Temporal lobe (tissue), 4 donors: ENCODE measurements at places on chromosomes 3 and 15. TPM values are rescaled to one million over a fixed set of nuclear protein-coding genes. Genes with fewer than 3 reads are reported as not detected.

CD96 gene
- total RNA-seq, result 0.25 TPM

TMC3 gene
- total RNA-seq, result 0.25 TPM

CASR gene
- not detected for total RNA-seq

CKMT1A gene
- total RNA-seq, result 4.7 TPM

GPR149 gene
- total RNA-seq, result 1.7 TPM

BFSP2 gene
- 0.25 TPM for total RNA-seq

IP6K1 gene
- total RNA-seq, result 62.9 TPM

PCYT1A gene
- total RNA-seq, result 15.5 TPM

STRC gene
- total RNA-seq, result 0.25 TPM

B3GALNT1 gene
- 110 TPM for total RNA-seq

ISLR2 gene
- total RNA-seq, result 176 TPM

CPNE9 gene
- 0.49 TPM for total RNA-seq

CCR8 gene
- total RNA-seq, result not detected

MYZAP gene
- 0.25 TPM for total RNA-seq

PLA2G4D gene
- total RNA-seq, result not detected

TMEM212 gene
- not detected for total RNA-seq

NRROS gene
- 0.49 TPM for total RNA-seq

EIF4E3 gene
- total RNA-seq, result 21.4 TPM

CISH gene
- total RNA-seq, result 0.74 TPM

MST1R gene
- 0.49 TPM for total RNA-seq

UNC45A gene
- 26.1 TPM for total RNA-seq

KBTBD13 gene
- total RNA-seq, result not detected

CD200 gene
- 46.2 TPM for total RNA-seq

GOLGA8J gene
- total RNA-seq, result not detected

PARP15 gene
- total RNA-seq, result 0.49 TPM

FOXB1 gene
- total RNA-seq, result not detected

CCR5 gene
- total RNA-seq, result not detected

SLC28A2 gene
- total RNA-seq, result not detected

C3orf22 gene
- not detected for total RNA-seq

HYAL3 gene
- total RNA-seq, result 4.9 TPM

NRG4 gene
- total RNA-seq, result 1.2 TPM

CDHR4 gene
- under 0.01 TPM for total RNA-seq

ZNF660 gene
- 11.3 TPM for total RNA-seq

GOLGA8R gene
- total RNA-seq, result 0.49 TPM

FBXL22 gene
- 0.74 TPM for total RNA-seq

SKOR1 gene
- total RNA-seq, result 0.25 TPM

TMEM158 gene
- 14.5 TPM for total RNA-seq

PRKCD gene
- total RNA-seq, result 0.98 TPM

CYP8B1 gene
- not detected for total RNA-seq
